ENCODE measurements at places on chromosomes 13 and 19.

GRCh38 chr13:53398051-53398450, 369.4 kb downstream of the OLFM4 start:
- no peak for DNase-seq

DNA sequence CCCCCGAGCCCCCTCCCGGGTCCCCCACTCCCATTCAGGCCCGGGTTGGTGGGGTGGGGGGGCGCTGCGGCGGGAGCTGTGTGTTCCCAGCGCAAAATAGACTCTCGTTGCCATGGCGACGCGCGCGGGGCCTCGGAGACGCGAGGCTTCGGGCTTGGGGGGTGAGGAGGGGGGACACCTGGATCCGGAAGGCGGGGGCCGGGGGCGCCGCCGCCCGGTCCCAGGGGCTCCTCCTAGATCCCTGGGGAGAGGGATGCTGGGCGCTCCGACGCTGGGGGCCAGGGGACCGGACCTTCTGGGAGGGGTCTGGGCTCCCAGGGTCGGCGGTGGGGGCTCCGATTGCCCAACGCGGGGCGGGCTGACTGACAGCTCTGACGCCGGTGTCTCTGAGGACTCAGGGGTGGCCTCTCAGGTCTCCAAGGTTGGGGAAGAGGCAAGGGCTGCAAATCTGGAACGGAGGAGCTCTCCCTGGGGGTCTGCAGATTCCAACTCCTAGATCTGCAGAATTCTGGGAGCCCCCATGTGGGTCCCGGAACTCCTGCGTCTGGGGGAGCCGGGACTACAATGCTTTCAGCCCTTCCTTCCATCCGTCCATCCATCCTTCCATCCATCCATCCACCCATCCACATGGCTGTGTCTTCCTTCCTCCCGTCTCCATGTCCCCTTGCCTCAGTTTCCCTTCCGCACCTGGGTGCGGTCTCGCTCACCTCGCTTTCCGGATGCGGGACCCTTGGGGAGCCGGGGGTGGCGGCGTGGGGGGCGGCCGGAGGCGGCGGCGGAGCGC, 9.1 kb upstream of the SHISA7 start:
- DNase-seq: no peak

- no peak for DNase-seq
Observed at GRCh38 chr13:59532405-59532804, 631.3 kb downstream of the DIAPH3 start.

DNA sequence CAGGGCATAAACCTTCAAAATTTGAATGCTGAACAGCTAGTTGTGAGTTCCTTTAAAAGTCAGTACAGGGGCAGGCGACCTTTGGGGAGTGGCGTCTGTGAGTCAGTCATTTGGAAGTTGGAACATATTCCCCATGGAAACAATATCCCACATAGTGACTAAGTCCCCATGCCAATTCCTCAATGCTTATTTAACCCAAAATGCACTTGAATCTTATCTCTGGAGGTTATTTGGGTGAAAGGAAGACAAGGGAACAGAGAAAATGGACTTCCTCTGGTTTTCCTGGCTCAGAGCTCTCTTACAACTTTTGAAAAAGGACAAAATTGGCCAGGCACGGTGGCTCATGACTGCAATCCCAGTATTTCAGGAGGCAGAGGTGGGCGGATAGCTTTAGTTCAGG, 479.2 kb upstream of the NBEA start:
- DNase-seq: no peak

GRCh38 chr13:24338721-24339120, 29.3 kb downstream of the C1QTNF9 start:
- no peak for DNase-seq

DNA sequence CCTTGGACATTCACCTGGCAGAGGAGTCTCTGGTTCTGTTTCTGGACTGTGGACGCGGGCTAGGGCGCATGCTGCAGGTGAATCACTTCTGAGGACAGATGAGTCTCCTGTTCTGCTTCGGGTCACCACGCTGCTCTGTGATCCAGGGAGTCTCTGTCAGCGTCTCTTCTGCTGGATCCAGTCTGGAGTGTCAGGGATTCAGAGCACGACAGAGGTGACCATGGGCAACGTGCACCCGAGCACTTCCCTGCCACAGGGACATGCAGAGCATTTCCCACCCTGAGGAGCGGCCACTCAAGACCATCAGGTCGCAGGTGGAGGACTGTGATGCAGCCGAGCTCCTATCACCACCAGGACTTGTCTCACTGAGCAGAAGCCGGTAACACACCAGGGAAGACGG, 24.4 kb upstream of the LILRA2 start:
- DNase-seq: no peak

DNA sequence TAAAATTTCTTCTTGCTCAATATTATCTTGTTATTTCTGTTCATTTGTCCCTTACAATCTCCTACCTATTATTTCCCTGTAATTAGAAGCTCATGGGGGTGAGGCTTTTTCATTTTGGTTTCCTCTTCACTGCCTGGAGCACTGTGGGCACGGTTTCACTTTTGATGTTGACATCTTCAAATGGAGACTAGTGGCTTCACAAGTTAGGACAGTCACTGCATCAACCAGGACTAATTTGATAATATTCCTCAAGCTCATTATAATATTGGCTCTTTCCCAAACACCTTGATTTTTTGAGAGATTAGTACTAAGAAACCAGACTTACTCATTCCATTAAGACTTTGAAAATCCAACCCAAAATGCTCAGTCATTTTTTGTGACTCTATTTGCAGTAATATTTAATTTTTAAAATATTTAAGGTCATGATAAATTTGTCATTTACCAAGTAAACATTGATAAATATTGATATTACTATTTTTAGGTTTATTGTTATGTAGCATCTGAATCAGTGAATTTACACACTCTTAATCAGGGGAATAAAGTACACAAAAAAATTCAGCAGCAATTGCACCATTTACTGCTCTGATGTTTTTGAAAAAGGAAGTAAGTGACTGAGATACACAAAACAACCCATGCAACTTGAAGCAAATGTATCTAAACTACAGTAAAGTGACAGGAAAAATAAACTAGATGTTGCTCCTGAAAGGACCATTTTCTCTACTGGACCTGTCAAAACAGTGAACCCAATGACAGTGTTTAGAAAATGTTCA, 28.8 kb upstream of the RCBTB2 start:
- no peak for DNase-seq

- DNase-seq: no peak
Observed at GRCh38 chr13:38147050-38147449, 202.6 kb upstream of the UFM1 start.

GRCh38 chr19:9996541-9996940, 13.8 kb downstream of the COL5A3 start:
- DNase-seq: no peak

- no peak for DNase-seq
Observed at GRCh38 chr19:3658004-3658869, 31.6 kb upstream of the CACTIN start.

DNA sequence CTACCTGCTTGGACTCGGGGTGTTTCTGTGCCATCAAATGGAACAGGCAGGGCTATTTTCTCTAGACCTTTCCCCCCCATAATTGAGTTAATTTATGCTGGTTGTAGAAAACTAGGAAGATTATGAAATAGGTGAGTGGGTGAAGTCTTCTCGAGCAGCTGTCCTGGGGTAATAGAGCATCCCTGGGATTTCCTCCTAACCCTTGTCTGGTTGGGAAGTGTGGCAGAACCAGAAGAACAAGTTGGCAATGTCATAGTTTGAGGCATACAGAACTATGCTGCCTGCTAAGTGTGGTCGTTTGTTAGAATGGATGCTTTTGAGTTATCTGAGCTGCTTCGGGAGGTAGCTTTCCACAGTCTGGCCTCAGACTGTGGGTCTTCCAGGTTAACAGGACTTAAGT, 3.7 kb downstream of the GATAD2A start:
- no peak for DNase-seq

DNA sequence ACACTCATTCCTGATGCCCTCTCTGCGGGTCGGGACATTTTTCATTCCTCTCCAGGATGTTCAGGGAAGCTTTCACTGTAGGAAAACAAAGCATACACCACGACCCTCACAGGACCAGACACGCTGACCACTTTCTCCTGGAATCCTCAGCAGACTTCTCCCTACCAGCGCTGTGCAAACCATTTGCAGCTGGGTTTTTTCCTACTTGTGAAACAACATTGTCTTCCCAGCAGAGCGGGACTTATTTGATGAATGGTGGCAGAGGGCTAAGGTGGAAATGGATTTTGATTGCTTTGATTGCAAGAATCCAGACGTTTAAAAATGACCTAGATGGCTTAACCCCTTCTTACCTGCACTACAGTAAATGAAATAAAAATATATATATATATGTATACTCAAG, 265.9 kb downstream of the TBC1D4 start:
- DNase-seq: no peak

GRCh38 chr13:110965038-110965754, 50.3 kb upstream of the ANKRD10 start:
- DNase-seq: peak; percentile 46

- no peak for DNase-seq
Observed at GRCh38 chr13:51549050-51549449, 35.2 kb upstream of the WDFY2 start.

DNA sequence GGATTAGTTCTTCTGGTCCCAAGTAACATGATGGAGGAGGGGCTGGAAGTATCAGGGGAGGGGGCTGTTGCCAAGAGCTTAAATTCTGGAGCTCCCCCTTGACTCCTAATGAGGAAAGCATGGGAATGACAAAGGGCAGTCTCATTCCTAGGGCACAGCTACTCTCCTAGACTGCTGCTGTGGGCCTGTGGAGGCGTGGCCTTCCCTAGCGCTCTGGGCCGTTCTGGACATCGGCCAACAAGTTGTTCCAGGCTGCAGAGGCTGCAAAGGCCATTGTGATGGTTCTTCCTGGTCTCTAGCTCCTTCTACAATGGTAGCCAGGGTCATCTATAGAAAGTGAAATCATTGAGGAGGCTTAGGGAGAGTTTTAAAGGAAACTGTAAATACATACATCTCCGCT, 916.6 kb downstream of the DIAPH3 start:
- no peak for DNase-seq

DNA sequence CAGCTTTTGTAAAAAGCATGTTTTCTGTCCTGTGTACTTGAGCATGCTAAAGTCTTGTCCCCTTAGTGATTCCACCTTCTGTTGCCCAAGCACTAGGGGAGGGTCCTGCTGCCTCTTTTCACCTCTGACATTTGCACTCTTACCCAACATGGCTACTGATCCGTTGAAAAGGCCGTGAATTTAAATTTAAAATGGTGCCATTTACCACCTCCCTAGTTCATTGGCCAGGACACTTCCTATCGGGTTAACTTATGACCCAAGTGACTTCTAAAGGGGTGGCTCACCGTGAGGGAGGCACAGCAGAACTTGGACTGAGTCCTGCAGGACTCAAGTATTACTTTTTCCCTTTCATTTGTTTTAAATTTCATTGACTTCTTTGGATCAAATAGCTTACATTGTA, 33.3 kb upstream of the CEACAM21 start:
- no peak for DNase-seq

GRCh38 chr13:36806102-36806501, 12.9 kb upstream of the RFXAP start:
- DNase-seq: no peak

GRCh38 chr19:10085641-10086590, at the start of gene SHFL:
SHFL (plus strand) TSS chr19:10086317; CDS start chr19:10086428, 111 bp downstream.
- DNase-seq: peak; percentile 76

- no peak for DNase-seq
Observed at GRCh38 chr13:46662690-46663089, 109.7 kb downstream of the LRCH1 start.

DNA sequence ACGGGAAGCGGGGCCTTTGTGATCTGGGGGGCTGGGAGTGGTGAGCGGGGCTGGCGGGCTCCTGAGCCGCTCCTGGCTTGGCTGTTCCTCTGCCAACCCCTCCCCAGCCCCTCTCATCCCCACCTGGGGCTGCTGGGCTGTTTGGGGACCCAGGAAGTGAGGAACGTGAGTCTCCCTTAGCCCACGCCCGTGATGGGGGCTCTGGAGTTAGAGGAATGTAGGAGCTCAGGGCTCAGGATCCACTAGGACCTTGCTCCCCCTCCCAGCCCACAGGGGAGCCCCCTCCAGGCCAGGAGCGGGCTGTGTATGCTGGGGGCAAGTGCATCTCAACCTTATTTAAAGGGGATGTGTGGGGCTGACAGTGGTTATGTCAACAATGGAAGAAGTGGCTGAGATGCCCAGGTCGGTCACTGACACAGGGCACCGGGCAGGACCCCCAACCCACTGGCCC, 134.1 kb downstream of the URI1 start:
- DNase-seq: no peak

- DNase-seq: no peak
Observed at GRCh38 chr19:49981603-49982593, 20.9 kb upstream of the SIGLEC11 start.

DNA sequence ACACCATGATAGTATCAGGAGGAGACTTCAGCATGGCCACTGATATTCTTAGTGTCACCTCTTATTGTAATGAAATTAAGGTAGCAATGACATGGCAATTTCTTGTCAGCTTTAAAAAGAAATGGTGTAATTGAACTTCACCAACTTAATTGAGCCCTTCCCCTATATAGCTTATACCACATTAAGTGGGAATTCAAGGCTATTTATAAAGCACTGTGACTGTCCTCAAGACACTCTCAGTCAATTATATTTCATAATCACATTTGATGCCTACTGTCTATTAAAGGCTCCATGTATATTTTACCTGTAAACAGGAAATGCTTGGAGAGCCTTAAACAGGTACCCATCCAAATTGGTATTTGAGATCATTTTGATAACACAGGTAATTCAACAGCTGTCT, 28.3 kb downstream of the KLF12 start:
- DNase-seq: no peak

DNA sequence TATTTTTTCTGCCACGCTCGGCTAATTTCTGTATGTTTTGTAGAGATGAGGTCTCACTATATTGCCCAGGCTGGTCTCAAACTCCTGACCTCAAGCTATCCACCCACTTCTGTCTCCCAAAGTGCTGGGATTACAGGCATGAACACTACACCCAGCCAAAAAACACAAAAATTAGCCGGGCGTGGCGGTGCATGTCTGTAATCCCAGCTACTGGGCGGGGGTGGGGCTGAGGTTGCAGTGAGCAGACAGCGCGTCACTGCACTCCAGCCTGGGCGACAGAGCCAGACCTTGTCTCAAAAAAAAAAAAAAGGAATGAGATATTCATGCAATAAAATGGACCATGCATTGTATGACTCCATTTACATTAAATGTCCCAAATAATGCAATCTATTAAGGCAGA, 32.2 kb downstream of the VASP start:
- DNase-seq: no peak

DNA sequence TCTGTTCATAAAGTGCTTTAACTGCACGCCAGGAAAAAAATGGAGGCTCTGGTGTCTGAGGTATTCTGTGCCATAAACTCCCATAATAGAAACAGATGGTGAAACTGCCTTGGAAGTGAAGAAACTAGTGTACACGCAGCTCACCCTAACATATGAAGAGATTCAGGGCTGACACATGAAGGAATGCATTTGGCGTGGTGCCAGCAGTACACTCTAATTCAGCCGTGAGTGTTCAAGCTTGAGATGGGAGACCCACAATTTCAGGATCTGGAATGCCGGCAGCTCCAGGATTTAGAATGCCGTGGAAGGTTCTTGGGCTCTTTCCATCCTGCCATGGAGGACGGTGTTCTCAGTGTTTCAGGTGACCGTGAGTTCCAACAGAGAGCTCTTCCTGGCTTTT, 478.4 kb downstream of the TSHZ3 start:
- DNase-seq: no peak
